ENCODE measurements at places on chromosomes 5 and 9.

DNA sequence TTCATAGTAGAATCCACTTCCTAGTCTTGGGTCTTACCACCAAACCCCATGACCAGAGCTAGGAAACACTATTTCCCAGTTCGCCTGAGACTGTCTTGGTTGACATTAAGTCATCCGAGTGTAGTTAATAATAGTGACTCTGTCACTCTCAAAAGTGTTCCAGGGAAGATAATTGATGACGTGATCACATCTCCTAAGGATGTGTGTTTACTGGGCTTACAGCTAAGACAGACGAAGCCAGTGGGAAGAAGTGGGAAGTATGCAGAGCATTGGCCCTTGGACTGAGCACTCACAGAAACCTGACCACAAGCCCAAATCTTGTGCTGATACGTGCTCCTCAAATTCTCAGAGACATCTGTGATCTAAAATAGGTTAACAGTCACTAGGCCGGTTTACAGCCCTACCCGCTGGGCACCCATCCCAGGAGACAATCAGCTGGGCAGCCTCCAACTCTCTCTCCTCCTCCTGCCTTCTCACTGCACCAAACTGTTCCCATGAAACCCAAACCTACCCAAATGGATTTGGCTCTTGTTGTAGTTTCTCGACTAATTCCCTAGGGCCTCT lies 316.6 kb downstream of the TLE1 start:
- no peak for DNase-seq

- no peak for DNase-seq
These were observed 1.7 kb downstream of the SMIM3 start for GRCh38 chr5:150780187-150780692.

DNA sequence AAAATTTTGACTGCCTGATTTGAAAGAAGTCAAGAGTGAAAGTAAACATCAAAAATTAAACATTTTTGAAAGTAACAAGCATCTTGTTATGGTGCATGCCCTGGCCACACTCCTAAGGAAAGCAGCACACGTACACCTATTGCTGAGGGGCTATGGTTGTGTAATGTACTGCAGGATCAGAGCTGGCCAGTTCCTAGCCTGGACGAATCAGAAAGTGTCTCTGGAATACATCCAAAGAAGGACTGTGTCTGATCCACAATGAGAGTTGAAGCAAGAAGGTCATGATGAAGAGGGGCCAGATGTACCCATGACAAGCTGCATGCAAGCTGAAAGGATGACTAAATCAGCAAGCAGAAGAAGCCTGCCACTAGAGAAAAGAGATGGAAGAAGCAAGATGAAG lies 618.2 kb downstream of the TLE1 start:
- DNase-seq, result no peak

DNA sequence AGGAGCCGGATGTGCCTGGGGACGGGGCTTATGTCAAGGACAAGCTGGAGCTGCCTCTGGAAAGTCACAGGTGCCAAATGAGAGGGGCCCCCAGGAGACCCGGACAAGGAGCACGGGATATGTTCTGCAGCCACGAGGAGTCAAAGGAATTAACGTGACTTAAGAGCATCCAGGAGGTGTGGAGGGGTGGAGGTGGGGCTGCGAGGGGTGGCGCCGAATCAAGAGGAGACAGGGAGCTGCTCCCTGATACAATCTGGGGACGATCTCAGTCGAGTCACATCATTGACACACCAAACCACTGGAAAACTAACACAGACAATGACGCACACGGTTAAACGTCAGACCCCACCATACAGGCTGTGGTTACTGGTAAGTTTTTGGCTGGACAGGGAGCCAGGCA lies 10.4 kb downstream of the CCDC127 start:
- no peak for DNase-seq

GRCh38 chr9:113468716-113469448 lies 5.4 kb downstream of the RGS3 start:
- no peak for DNase-seq

DNA sequence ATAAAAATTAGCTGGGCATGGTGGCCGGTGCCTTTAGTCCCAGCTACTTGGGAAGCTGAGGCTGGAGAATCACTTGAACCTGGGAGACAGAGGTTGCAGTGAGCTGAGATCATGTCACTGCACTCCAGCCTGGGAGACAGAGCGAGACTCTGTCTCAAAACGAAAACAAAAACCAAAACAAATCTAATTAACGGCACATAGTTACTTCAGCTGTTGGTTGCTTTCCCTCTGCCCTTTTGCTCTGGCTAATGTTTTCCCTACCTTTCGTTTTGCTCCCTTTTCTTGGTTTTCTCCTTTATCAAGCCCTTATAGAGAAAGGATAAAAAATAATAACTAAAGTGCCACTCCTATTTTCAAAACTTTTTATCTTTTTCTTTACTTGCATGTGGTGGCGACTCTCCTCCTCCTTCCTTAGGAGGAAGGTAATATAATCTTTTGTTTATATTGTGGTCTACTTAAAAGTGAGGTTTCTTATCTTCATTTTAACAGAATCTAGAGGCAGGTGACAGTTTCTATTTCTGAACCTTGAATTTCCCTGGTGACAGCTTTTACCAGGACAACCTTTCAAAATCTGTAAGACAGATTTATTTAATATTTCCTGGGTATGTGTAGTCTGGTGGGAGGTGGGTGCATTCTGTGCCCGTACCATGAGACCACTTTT lies 125.4 kb downstream of the ARHGEF28 start:
- DNase-seq, result no peak

- no peak for DNase-seq
These were observed 248.6 kb upstream of the EFNA5 start for GRCh38 chr5:107919361-107919760.

DNA sequence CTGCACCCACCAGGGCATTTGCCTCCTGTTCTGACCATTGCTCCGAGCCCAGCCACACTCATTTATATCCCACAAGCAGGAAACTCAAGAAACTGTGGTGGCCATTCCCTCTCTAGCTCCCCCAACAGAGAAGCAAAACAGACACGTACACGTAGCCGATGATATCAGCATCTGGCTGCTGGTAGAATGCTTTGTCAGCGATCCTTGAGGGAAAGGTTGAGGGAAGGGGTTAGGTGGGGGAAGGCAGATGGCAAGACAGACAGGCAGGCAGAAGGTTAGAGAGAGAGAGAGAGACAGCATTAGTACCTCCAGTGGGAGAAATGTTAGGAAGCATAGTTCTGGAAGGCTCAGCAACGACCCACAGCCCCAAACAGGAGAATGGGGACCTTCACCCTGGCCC lies 7.8 kb downstream of the HIGD2A start:
- DNase-seq, result no peak

- no peak for DNase-seq
These were observed 216.6 kb downstream of the TSSK1B start for GRCh38 chr5:113218200-113218599.

GRCh38 chr5:39376293-39376714 lies 12.0 kb upstream of the C9 start:
- no peak for DNase-seq

DNA sequence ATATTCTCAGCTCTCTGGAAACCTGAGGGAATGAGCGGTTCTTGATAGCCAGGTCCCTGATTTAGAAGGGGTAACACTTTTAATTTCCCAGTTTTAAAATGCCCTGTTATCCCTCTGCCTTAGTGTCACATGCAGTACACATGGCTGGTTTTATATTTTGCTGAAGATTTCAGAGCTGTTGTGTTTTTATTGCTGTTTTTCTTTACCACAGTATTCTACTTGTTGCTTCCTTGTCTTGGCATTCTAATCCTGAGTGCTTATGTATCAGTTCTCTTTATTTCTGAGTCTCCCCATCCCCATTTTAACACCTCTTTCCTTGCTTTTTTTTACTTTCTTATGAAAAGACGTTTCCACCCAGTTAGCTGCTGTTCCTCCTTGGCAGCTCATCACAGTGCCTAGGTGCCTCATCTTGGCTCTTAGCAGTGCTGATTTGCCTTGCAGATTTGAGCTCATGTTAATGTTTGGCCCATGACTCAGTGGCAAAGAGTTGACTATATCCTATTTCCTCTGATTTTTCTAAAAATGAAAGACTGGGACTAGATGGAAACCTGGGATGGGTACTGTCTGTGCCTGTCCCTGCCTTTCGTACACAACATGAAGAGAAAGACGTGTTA lies 3.7 kb downstream of the MTRR start:
- DNase-seq, result no peak

DNA sequence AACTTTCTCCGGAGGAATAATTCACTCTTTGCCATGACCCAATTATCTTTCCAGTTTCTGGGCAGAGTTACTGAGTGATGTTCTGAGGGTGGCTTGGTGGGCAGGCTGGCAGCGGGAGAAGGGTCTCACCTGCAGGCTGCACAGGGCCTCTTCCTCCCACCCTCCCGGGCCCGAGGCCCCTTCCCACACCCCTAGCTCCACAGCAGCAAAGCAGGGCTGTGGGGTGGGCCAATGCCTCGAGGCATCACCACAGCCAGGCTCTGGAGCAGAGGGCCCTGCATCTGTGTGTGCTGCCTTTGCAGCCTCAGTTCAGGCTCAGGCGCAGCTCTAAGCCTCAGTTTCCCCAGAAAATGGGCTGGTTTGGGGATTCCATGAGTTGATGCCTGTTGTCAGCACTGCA lies 120.2 kb upstream of the FOXD4L5 start:
- DNase-seq, result no peak

DNA sequence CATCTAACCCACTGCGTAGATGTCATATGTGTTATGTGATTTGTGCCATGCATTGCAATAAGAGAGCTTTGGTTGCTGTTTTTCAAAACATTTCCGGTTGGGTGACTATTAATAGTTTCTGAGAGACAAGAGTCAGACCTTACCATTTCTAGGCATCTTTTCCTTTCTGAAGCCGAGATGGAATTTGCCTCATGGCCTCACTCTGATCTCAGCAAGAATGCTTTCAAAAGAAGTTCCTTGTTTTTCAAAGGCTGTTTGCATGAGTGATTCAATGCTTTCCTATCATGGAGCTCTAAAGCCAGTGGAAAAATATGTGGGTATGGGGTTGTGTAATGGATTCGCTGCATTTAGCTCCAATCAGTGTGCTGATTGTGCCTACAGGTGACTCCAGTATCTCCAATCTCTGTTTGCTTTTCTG lies 203.1 kb upstream of the PPP1R2B start:
- no peak for DNase-seq

DNA sequence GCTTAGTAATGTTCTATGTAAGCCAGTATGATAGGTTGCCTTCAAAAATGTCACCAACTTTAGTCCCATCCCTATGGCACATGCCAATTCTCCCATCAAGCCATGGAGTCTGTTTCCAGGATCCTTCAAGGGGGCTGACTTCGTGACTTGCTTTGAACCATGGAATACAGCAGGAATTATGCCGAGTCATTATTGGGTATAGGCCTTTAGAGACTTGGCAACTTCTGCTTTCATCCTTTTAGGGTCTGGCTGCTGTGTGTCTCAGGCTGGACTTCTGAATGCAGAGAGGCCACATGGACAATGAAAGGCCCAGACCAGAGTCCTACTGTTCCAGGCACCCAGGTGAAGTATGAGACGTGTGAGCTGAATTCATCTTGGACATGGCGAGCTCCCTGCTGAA lies 109.8 kb downstream of the DENND1A start:
- DNase-seq, result no peak

- no peak for DNase-seq
These were observed 781 bp downstream of the FOXD1 start for GRCh38 chr5:73447530-73448462.

DNA sequence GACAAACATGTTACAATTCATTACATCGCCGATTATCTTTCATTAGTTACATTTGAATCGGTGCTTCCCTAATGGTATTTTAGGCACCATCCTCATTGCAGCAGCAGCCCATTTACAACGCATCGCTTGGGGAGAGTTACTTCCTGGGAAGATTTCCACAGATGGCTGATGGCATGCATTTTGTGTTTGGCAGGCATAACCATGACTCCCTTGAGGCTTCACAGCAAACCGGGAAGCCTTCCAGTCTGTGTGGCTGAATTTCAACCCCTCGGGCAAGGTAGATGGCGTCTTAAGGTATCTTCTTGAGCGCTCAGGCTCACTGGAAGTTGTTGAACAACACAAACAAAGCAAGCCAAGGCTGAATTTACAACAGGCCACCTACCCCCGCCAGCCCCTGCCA lies 1.6 kb upstream of the DNAH5 start:
- no peak for DNase-seq

GRCh38 chr9:136754059-136754572 lies 3.9 kb downstream of the LCN8 start:
- no peak for DNase-seq

All from stimulated activated CD8-positive, alpha-beta memory T cell treated with anti-CD3 and anti-CD28 coated beads, Interleukin-2, amount 100 ng/mL, for 1 hour (primary cell).